NCI-H1417 treated with DMSO at 0.1 percent for 48 hours (cell line): ENCODE measurements at places on chromosomes 7 and 10.

GRCh38 chr10:99234041-99234790 is 1.4 kb downstream of the HPSE2 start:
- no peak for DNase-seq

DNA sequence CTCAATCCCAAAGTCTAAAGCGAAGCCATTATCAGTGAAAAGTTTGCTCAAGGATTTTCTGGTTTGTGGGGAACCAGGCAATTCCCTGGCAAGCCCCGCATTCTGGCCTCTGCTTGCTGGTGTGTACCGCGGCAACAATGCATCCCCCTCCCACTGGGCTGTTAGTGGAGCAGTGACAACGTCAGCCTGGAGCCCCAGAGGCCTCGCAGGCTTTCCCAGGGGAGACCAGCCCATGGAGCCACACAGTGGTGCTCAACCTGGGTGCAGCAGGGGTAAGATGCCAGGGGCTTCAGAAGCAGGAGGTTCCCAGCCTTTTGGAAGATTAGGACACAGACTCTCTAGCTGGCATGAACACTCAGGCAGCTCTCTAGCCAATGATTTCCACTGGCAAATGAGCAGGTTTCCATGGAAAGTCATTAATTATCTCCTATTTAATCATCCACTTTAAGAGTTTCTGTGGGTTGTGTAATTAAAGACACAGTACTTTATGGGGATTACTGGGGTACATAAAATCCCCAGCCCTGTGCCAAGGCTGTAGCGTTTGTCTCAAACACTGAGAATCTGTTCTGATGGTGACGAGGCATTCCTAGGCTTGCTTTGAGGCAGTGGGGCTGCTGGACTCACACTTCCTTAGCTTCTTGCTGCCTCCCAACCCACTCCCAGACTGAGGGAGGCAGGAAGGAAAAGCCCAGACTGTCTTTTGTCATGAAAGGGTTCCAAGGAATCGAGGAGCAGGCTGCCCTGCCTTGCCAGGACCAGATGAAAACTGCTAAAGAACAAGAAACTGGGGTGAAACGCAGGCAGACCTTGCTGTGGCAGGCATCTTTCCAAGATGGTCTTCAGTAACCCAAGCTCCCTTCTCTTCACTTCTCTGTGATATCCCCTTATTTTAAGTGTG is 411.9 kb upstream of the SHH start:
- no peak for DNase-seq

- DNase-seq = no peak
These were observed 4.9 kb downstream of the GLUD1 start for GRCh38 chr10:87089746-87090145.

DNA sequence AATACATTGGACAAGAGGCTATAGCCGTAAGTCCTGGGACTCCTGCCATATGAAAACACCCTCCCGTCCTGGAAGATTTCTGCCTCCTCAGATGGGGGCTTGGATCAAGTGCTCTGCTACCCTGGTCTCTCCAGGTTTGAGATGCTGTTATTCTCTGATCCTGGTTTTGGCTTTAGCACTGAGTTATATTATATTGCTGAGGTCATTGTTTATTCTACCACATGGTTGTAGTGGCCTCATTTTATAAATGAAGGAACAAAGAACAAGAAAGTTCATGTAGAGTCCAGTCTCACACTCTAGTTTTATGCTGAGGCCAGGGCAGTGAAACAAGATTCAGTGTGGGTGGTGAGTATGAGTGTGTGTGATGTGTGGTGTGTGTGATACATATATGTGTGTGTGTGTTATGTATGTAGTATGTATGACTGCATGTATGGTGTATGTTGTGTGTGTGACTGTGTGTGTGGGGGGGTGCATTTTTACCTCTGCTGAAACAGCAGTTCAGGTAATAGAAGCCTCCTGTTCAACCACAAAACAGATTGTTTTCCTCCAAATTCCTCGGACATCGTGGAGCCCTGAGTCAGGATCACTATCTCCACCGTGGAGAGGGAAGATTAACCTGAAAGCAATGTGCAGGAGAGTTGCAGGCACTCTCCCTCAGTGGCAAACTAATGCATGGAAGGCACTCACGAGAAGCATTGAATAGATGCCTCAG is 80.7 kb downstream of the C7orf25 start:
- DNase-seq = no peak

DNA sequence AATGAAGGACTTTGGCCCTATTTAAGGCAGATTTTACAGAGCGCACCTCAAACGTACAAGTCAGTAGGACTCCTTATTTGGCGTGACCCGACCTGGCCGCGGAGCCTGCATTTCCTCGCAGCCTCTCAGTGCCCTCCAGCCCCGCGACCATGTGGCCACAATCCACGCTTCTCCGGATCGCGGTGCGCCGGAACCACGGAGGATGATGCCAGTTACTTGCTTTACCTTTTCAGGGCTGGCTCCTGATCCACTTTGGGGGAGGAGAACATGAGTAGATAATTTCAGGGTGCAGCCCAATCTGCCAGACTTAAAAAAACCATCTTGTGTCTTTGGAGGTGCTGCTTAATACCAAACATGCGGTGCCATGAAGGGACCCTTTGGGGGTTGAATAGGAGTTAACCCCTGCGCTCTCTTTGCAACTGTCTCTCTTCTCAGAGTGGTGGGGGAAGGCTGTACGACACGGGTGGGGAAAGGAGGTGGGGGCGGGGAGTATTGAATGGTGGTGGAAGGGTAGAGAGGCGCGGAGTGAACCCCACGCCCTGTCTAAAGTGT is 1.5 kb downstream of the FRAT1 start:
- no peak for DNase-seq

- peak; percentile 26 for DNase-seq
These were observed 84.0 kb downstream of the ARL4A start for GRCh38 chr7:12771378-12771877.

DNA sequence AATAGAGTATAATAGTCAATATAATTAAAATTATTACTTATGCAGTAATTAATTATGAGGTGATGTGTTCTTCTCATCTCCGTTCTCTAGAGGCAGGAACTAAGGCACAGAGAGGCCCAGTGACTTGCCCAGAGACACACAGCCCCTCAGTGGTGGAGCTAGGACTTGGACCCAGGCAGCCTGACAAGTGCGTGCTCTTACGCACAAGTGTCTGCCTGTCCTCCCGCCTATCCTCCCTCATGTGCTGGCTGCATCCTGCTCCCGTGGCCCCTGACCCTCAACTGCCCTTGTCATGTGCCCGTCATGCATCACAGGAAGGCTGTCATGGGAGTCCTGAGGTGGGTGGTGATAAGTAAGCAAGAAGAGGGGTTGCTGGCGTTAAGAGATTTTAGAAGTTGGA is 14.3 kb downstream of the IL2RA start:
- no peak for DNase-seq

- DNase-seq = no peak
These were observed 24.6 kb upstream of the GNAT3 start for GRCh38 chr7:80536426-80536825.

DNA sequence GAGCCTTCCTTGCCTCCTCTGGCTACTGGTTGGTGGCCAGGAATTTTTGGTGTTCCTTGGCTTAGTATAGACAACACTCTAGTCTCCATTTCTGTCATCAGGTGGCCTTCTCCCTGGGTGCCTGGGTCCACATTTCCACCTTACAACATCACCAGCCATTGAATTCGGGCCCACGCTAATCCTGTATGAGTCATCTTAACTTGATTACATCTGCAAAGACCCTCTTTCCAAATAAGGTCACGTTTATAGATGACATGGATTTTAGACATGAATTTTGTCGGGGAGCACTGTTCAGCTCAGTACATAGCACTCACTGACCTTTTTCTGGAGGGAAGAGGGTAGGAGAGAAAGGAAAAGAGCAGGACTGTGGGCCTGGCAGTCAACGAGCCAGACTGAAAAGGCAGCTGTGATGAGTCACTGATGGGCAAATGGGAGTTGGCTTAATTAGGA is 39.4 kb downstream of the MMRN2 start:
- no peak for DNase-seq

GRCh38 chr10:118732245-118733165 is 22.3 kb downstream of the CACUL1 start:
- DNase-seq = no peak

DNA sequence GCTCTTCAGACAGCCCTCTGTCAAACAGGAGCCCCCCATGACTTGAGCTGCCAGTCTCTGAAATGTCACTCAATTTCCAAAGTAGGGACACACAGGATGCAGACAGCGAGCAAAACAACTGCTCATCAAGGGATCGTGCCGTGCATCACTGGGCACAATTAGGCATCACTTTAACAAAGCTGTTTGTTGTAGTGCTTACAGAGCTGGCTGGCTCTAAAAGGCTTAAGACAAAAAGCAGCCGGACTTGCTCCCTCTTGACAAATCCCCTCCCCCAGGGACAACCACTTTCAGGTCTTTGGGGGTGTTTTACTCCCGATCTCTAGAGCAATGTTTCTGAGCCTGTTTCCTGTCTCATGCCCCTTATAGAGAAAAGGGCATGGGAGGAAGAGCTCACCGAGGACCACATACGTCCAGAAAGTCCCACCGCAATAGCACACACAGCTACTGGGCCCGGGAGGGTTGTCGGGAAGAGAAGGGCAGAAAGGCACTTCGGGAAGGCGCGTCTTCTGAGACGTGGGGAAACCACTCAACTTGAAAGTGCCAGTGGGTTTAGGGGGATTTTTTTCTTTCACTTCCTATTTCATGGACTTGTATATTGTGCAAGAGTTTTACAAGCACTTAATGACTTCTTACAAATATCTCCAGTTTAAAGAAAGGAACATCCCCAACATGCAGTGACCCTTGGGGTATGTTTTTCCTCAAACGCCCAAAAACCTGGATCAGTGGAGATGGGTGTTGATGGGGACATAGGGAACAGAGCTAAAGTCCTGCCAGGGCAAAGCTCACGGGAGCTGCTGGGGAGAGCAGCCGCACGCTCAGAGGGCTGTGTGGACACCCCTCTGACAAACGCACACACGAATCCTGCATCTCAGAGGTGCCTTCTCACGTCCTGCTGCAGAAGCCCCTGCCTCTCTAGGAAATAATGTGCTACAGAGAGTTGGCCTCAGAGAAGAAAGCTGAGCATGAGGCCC is 27.1 kb downstream of the LRRC20 start:
- DNase-seq = no peak

- no peak for DNase-seq
These were observed 32.6 kb downstream of the PRLHR start for GRCh38 chr10:118562851-118563250.
